ENCODE measurements at places on chromosomes 3 and 15.

DNA sequence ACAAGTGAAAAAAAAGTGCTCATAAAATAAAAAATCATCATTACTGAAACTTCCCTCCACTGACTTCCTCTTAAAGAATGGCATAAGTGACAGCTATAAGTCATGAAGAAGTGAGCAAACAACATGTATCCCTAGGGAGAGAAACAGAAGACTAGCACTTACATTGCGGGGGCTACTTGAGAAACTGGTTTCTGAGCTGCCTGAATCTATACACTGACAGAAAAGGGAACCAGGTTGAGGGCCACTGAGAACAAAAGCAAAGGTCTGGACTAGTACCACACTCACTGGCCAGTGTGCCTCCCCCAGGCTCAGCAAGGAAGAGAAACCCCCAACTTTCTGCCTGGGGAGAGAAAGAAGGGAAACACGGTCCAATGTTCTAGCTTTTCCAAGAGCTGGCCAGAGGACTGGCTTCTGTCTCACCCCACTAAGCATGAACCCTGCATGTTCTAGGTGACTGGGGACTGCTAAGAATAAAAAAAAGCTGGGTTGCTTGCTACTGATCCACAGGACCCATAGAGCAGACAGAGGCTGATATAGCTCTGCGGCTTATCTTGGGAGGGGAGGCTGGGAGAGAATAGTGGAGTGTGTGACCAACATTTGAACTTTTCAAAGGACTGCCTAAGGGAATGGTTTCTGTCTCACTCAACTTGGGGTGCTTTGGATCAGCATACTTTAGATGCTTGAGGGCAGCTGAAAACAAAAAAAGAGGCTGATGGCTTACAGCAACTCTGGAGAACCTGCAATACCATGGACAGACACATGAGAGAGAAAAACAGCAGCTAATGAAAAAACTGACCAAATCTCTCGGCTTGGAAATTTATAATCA lies 8.1 kb downstream of the RAD18 start:
- DNase-seq, result no peak

DNA sequence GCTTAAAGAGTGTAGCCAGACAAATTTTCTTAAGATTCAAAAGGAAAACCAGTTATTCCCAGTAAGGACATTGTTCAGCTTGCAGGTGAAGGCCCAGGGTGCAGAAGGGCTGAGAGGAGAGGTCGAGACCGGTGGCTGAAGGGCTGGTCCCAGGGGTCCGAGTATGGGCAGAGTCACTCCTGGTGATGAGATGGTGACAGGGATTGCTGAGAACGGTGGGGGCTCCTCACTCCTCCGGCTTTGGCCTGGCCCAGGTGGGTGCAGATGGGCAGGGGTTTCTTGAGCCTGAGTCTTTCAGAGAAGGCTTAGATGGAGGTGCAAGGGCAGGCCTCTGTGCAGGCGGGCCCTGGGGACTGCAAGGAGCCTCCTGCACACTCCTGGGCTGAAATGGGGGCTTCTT lies 56.2 kb downstream of the ZNF445 start:
- DNase-seq, result no peak

DNA sequence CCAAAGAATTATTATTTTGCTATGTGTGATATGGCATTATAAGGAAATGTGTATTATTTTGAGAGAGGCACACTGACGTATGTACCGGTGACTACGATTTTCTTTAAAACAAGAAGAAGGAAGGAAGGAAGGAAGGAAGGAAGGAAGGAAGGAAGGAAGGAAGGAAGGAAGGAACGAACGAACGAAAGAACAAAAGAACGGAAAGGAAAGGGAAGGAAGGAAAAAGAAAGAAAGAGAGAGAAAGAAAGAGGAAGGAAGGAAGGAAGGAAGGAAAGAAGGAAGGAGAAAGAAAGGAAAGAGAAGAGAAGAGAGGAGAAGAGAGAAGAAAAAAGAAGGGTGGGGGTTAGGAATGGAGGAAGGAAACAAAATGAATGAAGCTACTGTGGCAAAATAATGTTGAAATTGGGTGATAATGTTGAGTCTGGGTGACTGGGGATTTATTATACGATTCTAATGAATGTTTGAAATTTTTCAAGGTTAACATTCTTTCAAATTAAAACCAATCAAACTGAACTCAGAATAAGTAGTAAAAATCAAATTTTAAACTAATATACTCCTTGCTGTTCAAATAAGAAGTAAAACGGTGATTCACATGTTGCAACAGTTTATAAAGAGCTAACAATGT lies 70.3 kb downstream of the PHC3 start:
- DNase-seq, result no peak

DNA sequence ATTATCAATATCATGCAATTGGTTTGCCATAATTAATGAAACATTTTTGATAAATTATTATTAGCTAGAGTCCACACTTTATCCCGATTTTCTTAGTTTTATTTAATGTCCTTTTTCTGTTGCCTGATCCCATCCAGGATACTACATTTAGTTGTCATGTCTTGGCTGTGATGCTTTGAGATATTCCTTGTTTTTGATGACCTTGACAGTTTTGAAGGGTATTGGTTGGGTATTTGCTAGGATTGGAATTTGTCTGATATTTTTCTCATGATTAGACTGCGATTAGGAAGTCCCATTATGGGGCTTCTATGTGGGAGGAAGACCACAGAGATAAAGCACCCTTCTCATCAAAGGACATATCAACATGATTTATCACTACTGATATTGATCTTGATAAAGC lies 43.0 kb downstream of the CGNL1 start:
- no peak for DNase-seq

DNA sequence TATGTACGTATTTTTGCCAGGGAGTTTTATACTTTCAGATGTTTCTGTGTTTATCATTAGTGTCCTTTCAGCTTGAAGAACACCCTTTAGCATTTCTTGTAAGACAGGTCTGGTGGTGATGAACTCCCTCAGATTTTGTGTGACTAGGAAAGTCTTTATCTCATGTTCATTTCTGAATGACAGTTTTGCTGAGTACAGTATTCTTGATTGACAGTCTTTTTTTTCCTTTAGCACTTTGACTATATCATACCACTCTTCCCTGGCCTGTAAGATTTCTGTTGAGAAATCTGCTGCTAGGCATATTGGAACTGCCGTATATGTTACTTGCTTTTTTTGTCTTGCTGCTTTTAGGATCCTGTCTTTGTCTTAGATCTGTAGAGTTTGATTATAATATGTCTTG lies 5.8 kb downstream of the LNP1 start:
- DNase-seq, result no peak

DNA sequence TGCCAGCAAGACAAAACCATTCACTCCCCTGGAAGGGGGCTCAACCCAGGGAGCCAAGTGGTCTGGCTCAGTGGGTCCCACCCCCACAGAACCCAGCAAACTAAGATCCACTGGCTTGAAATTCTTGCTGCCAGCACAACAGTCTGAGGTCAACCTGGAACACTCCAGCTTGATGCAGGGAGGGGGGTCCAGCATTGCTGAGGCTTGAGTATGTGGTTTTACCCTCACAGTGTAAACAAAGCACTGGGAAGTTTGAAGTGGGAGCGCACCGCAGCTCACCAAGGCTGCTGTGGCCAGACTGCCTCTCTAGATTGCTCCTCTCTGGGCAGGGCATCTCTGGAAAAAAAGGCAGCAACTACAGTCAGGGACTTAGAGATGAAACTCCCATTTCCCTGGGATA lies 81.7 kb downstream of the MSL2 start:
- no peak for DNase-seq

GRCh38 chr3:12157026-12157425 lies 1.7 kb downstream of the TIMP4 start:
- DNase-seq, result no peak

DNA sequence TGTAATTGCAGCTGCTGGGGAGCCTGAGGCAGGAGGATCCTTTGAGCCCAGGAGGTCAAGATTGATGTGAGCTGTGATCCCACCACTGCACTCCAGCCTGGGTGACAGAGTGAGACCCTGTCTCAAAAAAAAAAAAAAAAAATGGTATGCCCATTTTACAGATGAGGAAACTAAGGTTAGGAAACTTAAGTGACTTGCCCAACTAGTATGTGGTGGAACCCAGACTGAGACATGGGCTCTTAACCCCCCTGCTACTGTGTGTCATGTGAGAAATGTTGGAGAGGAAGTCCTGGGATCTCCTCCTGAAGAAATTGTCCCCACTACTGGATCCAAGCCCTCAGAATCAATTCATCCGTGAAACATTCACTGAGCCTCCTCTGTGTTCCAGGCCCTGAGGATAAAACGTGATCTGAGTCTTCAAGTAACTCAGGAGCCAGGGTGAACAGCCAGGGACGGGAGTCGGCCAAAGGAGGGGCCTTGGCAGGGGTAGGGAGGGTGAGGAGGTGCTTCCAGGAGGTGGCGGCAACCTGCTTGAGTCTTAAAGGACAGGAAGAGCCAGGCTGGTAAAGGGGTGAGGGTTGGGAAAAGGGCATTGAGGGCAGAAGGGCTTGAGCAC lies 19.6 kb upstream of the RNU6-1 start:
- no peak for DNase-seq

GRCh38 chr15:96038650-96039049 lies 291.9 kb upstream of the NR2F2 start:
- DNase-seq, result no peak

- DNase-seq, result no peak
Measured at GRCh38 chr3:129738172-129738571, 131.7 kb upstream of the PLXND1 start.

DNA sequence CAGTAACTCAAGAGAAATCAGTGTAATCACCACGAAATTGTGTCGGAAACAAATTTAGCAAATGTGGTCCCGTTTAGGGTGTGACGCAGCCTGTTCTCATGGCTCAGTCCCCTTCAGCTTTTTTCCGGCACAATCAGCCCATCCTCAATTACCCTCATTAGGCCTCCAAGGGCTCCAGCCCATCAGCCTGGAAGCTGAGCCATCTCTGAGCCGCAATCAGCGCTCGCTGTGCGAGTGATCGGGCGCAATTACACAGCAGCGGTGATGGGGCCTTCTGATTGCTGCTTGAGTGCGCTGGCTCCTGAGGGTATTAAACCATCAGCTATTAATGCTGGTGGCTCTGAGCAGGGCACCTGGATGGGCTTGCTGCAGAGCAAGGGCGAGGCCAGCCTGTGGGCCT lies 55.6 kb downstream of the PLXNA1 start:
- DNase-seq, result no peak

GRCh38 chr3:178795349-178795748 lies 259.1 kb downstream of the KCNMB2 start:
- no peak for DNase-seq

- no peak for DNase-seq
Measured at GRCh38 chr3:111069974-111070771, 1.4 kb upstream of the NECTIN3 start.

DNA sequence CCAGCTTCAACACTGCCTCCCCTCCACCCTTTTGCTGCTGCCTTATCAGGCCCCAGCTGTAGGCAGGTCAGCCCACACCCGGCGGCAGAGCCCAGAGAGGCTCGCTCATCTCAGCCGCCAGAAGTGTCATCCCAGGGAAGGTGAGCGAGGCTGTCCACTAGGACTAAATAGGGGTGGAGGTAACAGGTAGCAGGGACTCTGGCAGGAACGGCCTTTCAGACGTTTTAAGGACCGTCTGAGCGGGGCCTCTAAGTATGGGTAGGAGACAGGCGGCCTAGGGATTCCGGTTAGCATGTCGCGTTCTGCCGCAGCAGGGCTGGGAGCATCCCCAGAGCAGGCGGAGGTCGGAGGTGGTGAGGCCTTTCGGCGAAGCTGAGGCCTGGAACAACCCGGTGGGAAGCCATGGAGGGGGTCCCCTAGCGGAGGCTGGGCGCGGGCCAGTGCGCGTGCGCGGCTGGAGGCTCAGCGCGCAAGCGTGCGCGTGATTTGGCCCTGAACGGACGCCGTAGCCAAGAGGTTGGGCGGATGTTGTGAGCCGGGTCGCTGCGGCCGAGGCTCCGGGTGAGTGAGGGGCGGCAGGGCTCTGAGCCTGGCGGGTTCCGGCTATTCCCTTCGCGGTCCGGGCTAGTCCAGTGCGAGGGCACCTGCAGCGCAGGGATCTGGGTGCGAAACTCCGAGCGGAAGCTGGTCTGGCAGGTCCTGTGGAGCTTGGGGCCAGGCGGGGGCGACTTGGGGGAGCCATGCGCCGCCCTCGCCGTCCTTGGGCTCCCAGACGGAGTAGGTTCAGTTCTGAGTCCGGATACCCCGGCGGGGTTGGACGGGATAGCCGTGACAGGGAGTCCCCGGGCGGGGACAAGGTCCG lies at the start of the genes MST1 and RNF123:
MST1 (minus strand) TSS at position 429 of the 862 bp plus-strand sequence. CDS start 783 bp downstream, outside the sequence.
RNF123 (plus strand) TSS at position 512 of the 862 bp plus-strand sequence. CDS start 1,609 bp downstream, outside the sequence.
- no peak for DNase-seq

DNA sequence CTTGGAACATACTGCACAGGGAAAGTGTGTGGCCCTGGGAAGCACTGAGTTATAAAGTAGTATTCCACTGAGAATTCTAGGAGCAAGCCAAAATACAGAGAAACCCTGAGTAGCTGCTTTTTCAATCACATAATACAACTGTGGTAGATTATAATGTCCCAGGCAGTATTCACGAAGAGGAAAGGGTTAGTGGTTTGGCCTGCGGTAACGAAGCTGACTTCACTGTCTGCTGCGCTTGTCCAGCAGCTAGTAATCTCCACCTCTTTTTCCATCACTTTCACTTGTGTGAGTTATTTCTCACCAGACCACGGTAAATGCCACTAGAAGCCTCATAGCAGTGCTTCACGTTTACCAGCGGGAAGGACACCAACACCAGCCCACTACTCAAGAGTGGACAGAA lies 34.4 kb downstream of the RPL39L start:
- no peak for DNase-seq

GRCh38 chr3:8183627-8184026 lies 318.0 kb upstream of the LMCD1 start:
- DNase-seq, result no peak

DNA sequence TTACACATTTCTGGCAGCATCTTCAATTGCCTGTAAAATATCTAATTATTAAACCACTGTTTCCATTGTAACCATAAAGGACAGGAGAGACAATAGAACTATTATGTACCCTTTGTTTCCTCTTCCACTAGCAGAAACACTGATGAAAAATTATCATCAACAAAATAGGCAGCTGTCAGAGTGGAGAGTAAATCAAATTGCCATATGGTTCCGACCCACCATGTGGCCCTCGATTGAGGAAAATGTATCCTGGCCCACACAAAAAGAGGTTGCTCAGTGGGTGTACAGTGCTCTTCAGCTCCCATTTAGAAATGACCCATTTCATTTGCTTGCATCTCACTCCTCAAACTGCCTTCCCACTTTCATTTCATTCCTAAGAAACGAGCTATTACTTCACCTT lies 570.6 kb upstream of the UBE2E2 start:
- no peak for DNase-seq

GRCh38 chr3:96491868-96492267 lies 322.5 kb upstream of the EPHA6 start:
- no peak for DNase-seq

DNA sequence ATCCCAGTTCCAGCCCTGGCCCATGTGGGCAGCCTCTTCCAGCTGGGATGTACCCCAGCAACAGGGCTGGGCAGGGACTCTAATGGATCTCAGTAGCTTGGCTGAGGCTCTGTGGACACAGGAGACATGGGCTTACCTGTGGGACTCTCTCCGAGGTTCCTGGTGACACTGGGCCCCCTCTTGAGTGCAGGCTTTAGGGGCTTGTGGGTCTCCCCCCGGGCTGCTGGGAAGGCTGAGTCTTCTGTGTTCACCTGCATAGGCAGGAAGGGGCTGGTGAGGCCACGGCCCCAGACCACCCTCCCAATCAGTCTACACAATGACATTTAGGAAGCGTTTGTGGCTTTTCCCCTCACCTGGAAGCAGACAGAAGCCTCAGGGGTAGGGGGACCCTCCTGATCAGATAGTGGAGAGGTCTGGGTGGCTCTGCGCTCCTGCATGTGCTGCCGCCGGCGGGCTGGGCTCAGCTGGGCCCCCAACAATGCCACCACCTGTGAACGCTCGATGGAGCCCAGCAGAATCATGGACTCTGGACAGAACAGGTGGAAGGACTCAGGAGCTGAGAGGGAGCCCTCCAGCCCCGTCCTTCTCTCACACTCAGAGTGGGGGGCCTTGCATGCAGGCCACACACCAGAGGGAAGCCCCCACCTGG lies 8.4 kb downstream of the CLCN2 start:
- DNase-seq, result no peak
